Stimulated activated CD4-positive, alpha-beta T cell treated with anti-CD3 and anti-CD28 coated beads, Interleukin-15, amount 100 ng/mL, for 24 hours (primary cell): ENCODE measurements at places on chromosomes 6 and 20.

- DNase-seq, result peak; percentile 64
Observed at GRCh38 chr6:11094411-11094851, 797 bp downstream of the SMIM13 start.

- no peak for DNase-seq
Observed at GRCh38 chr20:20342066-20342465, 25.8 kb upstream of the INSM1 start.

DNA sequence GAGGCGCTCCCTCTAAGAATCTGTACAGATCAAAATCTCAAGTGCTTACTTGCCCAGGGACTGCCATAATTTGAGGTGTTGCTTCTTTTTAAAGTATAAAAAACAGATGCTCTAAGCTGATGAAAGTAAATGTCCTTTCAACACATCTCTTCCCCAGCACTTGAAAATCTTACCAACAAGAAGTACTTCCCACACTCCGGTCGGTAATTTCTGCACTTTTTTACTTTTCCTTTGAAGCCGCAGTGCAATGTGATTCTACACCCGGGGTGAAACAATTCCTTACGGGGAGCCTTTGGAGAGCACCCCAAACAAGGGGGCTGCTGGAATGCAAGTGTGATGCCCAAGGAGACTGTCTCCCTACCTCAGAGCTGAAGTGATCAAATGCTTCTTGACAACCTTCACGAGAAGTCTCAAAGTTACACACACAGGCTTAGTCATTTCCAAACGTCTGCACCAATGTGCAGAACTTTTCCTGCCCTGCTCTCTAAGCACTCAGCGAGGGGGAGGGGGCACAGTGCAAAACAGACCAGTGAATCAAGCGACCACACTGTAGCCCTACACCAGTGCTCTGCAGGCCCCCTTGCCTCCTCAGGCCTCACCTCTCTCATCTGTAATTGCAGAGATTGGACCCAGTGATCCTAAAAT, 56.7 kb downstream of the ATXN1 start:
- peak; percentile 80 for DNase-seq

GRCh38 chr20:50283922-50284810, 93.5 kb downstream of the CEBPB start:
- peak; percentile 48 for DNase-seq

DNA sequence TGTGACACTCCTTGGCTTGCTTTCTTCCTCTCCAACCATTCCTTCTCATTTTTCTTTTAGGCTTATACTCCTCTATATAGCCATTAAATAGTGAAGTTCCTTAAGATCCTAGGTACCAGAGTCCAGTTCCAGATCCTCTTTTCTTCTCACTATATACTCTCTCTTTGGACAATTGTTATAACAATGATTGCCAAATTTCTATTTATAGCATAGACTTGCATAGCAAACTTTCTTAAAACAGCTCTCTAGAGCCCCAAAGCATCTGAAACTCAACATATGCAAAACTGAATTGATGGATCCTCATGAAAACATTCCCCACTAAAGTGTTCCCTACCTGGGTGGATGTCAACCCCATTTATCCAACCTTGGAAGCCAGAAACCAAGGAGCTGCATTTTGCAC, 13.4 kb downstream of the PHIP start:
- no peak for DNase-seq

DNA sequence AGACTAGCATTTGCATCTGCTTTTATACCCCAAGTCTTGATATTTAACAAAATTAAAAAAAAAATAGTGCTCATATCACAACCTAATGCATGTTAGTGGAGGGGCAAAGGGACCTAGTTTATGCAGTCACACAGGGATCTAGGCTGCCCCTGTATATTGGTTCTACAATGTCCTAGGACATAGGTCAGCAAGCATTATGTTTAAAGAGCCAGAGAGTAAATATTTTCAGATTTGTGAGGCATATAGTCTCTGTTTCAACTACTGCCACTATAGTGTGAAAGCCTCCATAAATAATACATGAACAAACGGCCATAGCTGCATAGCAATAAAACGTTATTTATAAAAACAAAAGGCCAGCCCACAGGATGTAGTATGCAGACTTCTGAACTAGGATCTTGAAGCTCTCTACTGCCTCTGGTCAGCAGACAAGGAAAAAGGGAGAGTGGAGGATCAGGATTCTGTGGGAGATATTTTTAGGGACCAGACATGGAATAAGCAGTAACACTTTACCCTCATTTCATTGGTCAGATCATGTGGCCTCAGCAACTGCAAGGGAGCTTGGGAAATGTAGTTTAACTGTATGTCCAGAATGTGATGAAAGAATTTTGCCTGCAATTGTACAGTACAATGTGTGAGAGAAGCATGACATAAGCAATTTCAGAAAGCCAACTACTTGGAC, 414.2 kb upstream of the SPTLC3 start:
- DNase-seq, result no peak

- no peak for DNase-seq
Observed at GRCh38 chr6:70285201-70285600, 17.7 kb downstream of the COL9A1 start.
